ENCODE measurements at places on chromosomes 1 and 21.

DNA sequence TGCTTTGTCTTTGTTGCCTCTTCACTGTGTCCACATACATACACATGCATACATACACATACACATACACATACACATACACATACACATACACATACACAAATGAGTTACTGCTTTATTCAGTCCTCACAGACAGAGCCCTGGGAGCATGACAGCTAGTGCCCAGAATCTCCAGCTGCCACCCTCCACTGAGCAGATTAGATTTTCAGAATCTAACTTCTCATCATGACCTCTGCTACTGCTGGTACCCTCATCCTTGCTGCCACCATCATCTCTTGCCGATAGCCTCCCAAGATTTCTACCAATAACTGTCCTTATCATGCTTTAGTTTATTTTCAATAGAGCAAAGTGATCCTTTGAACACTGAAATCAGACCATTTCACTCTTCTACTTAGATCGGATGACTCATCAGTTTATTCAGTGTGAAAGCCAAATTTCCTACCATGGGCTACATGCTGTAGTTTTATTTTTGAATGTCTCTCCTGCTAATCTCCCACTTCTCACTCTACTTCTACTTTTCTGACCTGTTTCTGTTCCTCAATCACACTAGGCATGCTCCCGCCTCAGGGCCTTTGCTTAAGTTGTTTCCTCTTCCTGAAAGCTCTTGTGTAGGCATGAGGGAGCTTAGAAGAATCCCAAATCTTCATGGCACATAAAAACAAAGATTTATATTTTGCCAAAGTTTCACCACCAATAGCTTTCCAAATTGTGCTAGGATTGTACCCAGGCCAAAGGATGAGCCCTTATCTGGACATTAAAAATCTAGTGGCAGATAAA lies 43.0 kb downstream of the ATP6V1G3 start:
- no peak for DNase-seq

DNA sequence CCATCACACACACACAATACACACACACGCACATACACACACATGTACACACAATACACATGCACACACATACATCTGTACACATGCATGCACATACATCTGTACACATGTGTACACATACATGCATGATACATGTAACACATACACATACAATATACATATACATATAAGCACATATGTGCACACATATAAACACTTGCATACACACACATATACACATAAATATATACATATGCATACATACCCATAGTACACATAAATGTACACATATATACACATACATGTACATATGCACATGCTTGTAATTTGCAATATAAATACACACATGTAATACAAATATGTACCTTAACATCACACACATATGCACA lies 282.6 kb upstream of the VAMP3 start:
- no peak for DNase-seq

DNA sequence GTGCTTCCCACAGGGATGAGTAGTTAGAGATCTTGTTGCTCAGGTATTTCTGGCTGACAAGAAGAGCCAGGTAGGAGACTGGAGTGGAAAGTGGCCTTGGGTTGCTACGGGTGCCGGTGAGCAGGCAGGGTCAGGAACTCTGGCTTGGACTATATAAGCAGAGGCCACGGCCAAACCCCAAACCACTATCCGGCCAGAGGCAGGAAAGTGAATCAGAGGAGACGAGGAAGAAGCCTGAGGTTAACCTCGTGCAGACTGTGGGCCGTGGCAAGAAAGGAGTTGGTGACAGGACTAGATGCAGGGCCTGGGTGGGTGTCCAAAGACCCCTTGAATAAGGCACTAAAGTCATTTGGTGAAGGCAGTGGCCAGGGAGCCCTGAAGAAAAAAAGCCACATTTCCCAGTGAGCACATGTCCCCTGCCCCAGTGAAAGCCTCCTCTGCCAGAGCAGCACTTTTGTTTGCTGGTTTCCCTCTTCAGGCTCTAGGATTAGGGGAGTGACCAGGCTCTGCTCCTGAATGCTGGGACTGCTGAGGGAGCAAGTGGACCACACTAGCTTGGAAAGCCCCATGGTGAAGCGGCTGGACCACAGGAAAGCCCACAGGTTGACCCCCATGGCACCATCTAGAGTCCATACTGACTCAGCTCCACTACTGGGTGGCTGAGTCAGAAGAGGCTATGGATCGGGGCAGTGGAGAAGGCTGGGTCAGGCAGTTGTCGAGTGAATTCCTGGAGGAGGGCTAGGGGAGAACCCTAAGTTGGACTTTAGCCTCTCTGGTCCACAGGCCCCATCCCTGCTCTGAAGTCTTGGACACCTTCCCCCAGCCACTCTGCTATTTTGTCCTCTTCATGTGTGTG lies 23.4 kb downstream of the CSF1 start:
- DNase-seq = no peak

DNA sequence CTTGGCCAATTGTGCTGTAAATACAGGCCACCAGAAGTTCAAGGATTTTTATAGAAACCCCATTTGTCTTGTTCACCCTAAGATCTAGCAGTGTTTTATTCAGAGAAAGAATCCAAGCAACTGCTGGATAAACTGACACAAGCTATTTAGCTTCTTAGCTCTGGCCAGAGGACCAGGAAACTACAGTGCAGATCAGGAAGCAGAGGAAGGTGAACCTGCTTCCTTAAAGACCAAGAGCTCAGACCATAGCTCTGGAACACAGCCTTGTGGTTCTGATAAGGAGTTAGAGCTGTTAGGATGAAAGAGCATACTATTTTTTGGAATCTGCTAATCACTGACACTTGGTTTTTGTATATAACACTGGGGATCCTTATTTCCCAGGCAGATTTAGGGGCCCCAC lies 5.2 kb upstream of the CCDC17 start:
- DNase-seq = no peak

DNA sequence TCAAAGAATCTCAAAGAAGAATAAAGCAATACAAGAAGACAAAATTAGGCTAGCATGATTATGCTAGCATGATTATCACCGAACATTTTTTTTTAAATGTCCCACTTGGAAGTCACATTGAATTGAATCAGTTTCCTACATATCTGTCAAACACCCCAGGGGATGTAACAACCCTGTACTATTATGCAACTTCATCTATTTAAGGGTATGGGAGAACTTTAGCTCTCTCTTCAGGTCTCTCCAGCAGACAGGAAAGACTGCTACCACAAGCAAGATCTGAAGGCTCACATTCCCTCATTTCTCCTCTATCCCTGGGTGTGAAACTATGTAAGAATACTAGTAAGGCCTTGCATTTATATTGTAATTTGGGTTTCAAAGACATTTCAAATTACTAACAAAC lies 52.8 kb downstream of the EDEM3 start:
- no peak for DNase-seq

GRCh38 chr1:1678581-1679380 lies 13.8 kb downstream of the SLC35E2B start:
- DNase-seq = peak; percentile 5

- no peak for DNase-seq
Observed at GRCh38 chr1:170580636-170581440, 48.9 kb downstream of the GORAB start.

- no peak for DNase-seq
Observed at GRCh38 chr1:206907304-206907991, 10.2 kb downstream of the IL24 start.

- DNase-seq = no peak
Observed at GRCh38 chr1:220730486-220730885, 17.6 kb upstream of the MTARC2 start.

DNA sequence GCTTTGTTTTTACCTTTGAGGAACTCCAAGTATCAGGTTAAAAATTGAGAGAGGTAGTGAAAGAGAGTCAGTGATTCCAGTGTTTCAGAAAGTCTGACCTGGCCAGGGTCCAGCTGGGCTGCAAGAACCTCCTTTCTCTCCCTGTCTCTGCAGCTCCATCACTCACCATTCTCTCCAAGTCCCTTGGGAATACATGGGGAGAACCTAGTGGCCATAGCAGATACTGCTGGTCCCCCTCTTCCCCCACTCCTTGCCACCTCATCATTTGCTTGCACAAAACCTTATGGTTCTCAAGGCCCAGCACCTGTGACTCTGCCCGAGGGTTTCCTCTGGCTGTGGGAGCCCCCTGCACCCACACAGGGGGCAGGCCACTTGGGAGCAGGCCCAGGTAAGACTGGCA lies 279.5 kb downstream of the KIF26B start:
- DNase-seq = no peak

DNA sequence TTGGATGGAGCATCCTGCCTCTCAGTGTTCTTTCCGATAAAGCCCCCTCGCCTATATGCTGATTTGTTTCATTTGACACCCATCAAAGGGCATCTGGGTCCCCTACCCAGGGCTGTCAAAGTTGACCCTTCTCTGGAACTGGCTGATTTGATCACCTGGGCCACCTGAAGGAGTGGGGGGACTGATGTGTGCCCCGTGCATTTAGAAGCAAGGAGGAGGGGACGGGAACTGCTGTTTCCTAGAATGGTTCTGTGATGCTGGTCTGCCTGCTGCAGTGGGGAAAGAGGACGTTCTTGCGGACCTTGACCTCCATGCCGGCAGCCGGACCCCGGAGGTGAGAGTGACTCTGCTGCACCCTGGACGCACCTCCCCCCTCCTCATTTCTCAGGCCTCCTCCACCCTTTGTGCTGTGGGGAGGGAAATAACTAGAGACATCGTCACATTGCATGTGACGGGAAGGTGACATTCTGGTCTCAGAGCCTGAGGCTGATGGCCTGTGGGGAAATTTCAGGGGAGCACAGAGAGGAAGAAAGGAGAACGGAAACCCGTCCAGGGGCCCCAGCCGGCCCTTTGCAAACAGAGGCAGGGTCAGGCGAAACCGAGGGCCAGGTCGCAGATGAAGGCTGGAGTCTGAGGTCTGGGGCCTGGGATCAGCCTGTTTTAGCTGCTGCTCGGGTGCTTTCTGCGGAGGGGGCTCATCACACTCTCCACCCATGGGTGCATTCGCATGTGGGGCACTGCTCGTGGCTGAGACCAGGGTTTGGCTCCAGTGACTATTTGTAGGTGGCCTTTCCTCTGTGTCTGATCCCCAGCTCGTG lies 25.7 kb downstream of the CRYAA start:
- DNase-seq = no peak

- no peak for DNase-seq
Observed at GRCh38 chr21:34336245-34336644, 27.6 kb upstream of the KCNE2 start.

GRCh38 chr1:236639686-236640085 lies 35.4 kb upstream of the HEATR1 start:
- no peak for DNase-seq

- DNase-seq = no peak
Observed at GRCh38 chr1:30036229-30036547, 687.2 kb downstream of the MATN1 start.

- no peak for DNase-seq
Observed at GRCh38 chr1:63848733-63849132, 74.9 kb downstream of the ROR1 start.

DNA sequence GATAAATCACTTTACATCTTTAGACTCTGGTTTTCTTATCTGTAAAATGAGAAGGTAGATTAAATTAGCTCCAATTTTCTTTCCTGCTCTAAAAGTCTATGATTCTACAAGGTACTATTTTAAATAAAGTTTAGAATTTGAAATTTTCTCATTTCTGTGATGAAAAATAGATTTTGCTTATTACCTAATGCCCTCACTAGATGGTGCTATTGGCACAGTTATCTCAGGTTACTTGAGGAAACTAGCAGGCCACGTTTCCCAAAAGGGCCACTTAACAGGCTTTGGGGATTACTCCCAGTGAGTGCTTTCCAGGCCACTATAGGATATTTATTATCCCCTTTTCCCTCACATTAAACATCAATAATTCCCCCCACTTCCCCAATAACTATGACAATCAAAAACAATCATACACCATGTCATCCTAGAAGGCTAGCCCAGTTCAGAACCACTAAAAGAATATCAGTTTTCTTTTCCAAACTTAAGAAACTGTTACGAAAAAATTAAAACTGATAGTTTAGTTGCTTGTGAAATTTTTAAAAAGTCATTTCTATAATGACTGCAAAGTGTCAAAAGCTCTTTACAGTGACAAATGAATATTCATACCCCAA lies 30.6 kb downstream of the OMA1 start:
- no peak for DNase-seq

- DNase-seq = no peak
Observed at GRCh38 chr1:150688763-150689162, 8.2 kb downstream of the GOLPH3L start.

DNA sequence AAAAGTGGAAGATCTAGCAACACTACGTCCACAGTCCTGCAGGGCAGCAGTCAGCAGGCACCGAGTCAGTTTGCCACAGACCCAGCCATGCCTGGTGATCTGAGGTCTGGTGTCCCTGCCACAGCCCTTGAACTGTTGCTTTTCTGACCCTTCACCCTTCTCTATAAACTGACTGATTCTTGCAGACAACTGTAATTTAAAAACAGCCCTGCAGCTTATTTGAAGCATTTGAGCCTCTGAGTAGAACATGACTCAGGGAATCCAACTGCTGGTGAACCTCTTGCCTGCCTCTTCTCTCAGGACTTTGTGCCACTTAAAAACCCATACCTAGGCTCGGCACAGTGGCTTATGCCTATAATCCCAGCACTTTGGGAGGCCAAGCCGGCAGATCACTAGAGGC lies 107.2 kb downstream of the EDEM3 start:
- DNase-seq = no peak

GRCh38 chr1:27145934-27146354 lies 9.0 kb downstream of the SLC9A1 start:
- DNase-seq = no peak

- DNase-seq = no peak
Observed at GRCh38 chr21:39616211-39616772, 3.6 kb downstream of the B3GALT5 start.

- DNase-seq = no peak
Observed at GRCh38 chr1:63892632-63893395, 119.0 kb downstream of the ROR1 start.
